Stimulated activated CD8-positive, alpha-beta memory T cell treated with anti-CD3 and anti-CD28 coated beads, Interleukin-4, amount 100 ng/mL, for 1 hour (primary cell): ENCODE measurements at places on chromosomes 1 and 21.

DNA sequence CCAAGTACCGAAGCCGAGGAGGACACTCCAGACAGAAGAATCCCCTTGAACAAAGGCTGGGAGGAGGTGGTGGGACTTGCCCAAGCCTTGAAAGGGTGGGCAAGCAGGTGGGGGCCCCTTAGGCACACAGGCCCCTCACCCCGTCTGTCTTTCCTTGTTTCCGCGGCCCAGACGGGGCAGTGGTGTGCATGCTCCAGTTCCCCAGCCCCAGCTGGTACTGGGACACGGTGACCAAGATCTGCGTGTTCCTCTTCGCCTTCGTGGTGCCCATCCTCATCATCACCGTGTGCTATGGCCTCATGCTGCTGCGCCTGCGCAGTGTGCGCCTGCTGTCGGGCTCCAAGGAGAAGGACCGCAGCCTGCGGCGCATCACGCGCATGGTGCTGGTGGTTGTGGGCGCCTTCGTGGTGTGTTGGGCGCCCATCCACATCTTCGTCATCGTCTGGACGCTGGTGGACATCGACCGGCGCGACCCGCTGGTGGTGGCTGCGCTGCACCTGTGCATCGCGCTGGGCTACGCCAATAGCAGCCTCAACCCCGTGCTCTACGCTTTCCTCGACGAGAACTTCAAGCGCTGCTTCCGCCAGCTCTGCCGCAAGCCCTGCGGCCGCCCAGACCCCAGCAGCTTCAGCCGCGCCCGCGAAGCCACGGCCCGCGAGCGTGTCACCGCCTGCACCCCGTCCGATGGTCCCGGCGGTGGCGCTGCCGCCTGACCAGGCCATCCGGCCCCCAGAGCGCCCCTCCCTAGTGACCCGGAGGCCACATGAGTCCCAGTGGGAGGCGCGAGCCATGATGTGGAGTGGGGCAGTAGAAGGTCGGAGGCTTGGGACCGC lies 50.8 kb downstream of the OPRD1 start:
- DNase-seq = no peak

DNA sequence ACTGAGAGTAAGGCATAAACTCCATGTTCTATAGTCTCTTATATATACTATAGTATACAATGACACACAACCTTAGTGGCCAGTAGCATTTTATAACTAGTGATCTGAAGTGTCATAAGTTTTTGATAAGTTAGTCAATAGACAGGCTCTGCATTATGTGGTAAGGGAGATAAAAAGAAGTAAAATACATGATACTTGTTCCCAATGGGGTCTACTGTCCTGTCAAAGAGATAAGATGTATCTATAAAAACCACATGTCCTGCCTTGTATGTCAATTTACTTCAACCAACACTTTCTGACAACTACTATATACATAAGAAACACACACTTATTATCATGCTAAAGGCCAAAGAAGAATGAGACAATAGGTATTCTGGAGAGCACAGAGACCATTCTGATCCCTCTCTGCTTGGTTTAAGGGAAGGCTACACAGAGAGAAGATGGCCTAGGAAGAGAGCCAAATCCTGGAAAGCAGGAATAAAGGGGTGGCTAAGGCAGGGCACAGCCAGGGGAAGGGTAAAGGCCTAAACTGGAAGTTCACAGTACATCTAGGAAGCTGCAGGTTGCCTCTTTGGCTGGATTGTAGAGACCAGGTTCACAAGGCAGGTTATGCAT lies 91.4 kb downstream of the LYST start:
- no peak for DNase-seq

GRCh38 chr1:42944246-42944928 lies 14.3 kb downstream of the SLC2A1 start:
- no peak for DNase-seq

GRCh38 chr1:204072931-204073836 lies at the start of gene SOX13:
Gene SOX13, plus strand, starts transcription at chr1:204073115. Its CDS starts 39,801 bp downstream, at chr1:204112916.
- DNase-seq = no peak

DNA sequence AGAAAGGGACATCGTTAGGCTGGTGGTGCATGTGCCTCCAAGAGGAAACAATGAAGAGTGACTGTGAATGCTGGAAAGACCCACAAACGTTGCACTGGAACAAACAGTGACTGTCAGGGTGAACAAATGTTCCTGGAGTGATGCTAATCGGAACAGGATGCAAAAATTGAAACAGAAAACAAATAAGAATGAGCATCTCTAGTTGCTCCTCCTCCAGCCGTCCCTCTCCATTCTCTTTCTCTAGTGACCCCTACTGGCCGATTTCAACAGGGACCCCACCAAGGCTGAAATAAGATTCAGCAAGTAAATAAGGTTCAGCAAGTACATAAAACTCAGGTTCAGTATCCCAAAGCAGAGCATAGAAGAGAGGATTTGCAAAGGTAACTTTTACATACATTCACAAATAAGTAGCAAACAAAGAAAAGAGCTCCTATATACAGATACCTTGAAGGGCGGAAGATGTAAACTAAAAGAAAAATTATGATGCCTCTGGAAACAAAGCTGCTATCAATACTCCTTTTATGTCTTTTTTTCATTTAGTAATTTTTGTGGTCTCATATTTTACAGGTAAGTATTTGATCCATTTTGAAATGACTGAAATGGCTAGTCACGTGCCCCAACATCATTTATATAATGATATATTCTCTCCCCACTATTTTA lies 836.1 kb upstream of the ADAMTS5 start:
- no peak for DNase-seq

DNA sequence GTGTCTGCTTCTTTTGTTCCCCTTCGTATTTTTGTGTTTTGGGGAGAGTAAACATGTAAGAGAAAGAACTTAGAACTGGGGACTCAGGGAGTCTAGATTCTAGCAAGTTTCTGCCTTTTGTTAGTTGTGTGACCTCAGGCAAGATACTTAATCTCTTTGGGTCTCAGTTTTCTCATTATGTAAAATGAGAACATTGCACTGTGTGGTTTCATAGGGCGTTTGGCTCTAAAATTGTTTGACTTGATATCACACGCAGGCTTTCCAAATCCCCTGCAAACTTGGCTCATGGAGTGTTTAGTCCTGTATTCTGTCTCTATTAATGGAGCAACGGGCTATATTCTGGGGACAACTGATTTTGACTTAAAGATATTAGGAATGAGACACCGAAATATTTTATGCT lies 57.7 kb downstream of the NTNG1 start:
- no peak for DNase-seq

GRCh38 chr1:245067257-245067656 lies 87.5 kb upstream of the KIF26B start:
- no peak for DNase-seq

DNA sequence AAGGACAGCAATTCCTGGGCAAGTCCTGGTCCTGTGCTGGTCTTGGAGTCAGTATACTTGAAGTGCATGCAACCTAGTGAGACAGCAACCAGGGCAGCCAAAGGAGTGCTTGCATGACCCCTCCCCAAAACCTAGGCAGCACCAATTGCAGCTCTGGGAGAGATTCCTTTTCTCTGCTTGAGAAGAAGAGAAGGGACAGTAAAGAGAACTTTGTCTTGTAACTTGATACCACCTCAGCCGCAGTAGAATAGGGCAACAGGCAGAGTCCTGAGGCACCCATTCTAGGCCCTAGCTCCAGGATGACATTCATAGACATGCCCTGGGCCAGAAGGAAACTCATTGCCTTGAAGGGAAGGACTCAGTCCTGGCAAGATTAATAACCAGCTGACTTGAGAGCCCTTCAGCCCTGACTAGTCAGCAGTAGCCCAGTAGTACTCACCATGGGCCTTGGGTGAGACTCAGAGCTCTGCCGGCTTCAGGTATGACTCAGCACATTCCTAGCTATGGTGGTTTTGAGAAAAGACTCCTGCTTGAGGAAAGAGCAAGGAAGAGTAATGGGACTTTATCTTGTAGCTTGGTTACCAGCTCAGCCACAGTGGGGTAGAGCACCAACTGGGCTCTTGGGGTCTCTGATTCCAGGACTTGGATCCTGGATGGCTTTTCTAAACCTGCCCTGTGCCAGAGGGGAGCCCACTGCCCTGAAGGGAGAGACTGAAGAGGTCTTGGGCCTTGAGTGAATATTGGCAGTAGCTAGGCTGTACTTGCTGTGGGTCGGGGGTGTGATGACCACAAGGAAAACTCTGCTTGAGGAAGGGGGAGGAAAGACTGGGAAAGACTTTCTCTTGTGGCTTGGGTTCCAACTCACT lies 51.7 kb upstream of the ACADM start:
- no peak for DNase-seq

DNA sequence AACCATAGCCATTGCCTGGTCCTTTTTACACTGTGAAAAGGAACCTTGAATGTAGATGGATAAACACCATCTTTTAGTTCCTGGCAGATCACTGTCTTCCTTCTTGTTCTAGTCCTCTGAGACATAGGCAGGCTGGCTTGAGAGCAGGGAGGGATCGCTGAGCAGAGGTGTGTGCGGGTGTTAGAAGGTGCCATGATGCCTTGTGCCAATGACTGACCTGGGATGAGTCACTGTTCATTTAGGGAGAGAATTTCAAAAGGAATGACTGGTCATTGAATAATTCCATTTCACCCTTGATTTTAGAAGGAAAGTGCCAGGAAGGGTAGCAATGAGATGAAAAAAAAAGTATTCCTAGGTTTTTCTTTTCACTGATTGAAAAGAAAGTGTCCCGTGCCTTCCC lies 383.9 kb downstream of the KIF26B start:
- no peak for DNase-seq

DNA sequence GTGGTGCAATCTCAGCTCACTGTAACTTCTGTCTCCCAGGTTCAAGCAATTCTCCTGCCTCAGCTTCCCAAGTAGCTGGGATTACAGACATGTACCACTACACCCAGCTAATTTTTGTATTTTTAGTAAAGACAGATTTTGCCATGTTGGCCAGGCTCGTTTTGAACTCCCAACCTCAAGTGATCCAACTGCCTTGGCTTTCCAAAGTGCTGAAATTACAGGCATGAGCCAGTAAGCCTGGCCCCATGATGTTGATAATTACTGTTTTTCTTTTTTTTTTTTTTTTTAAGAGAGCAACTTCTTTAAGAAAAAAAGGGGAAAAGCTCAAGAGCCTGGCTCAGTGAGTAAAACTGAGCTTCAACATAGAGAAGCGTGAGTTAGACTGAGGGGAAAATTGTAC lies 9.6 kb upstream of the SOAT1 start:
- no peak for DNase-seq

- no peak for DNase-seq
Measured at GRCh38 chr1:114725230-114725629, 8.7 kb upstream of the NRAS start.
